ENCODE measurements at places on chromosomes 7 and 10. TPM values are rescaled to one million over a fixed set of nuclear protein-coding genes. Genes with fewer than 3 reads are reported as not detected.

GRCh38 chr10:102467318-102467717, 16.0 kb upstream of the C10orf95 start:
- no peak for DNase-seq

DNA sequence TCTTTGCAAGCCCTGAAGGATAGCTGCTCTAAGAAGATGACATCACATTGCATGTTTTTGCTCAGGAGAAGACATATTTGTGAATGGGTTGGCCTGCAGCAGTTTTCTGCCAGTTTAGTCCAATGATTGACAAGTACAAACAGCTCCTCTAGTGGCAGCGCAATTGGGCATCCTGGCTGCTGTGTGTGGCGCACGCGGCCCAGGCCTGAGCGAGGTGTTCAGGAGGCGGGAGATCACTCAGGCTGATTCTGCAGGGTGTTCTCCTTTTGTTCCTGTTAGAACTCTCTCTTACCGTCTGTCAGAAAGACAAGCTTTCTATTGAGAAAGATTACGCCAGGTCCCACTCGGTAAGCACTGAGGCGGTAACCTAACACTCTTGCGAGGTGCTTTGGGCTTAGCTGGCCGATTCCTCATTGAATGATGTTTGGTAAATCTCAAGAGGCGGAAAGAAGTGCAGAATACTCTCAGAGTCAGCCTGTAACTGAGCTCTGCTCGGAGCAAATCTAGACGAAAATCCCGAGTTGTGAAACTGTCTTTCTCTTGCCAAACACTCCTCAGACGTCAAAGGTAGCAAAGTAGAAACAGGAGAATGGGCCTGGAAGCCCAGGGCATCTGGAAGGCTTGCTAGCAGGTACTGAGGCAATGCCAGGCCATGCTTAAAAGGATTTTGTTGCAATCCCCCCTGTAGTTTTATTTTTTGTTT, 219.2 kb upstream of the BMPER start:
- DNase-seq: peak; percentile 54

GRCh38 chr7:42232275-42232674, 4.7 kb downstream of the GLI3 start:
- DNase-seq: no peak

PON1 gene
- 0.90 TPM for total RNA-seq

GTF2IRD1 gene
- 34.3 TPM for total RNA-seq

ARL3 gene
- 16.9 TPM for total RNA-seq

GRCh38 chr7:87202705-87203104, 16.8 kb downstream of the TMEM243 start:
- DNase-seq: no peak

GRK5 gene
- total RNA-seq: 1.1 TPM

RARRES2 gene
- total RNA-seq: 59.9 TPM

DNA sequence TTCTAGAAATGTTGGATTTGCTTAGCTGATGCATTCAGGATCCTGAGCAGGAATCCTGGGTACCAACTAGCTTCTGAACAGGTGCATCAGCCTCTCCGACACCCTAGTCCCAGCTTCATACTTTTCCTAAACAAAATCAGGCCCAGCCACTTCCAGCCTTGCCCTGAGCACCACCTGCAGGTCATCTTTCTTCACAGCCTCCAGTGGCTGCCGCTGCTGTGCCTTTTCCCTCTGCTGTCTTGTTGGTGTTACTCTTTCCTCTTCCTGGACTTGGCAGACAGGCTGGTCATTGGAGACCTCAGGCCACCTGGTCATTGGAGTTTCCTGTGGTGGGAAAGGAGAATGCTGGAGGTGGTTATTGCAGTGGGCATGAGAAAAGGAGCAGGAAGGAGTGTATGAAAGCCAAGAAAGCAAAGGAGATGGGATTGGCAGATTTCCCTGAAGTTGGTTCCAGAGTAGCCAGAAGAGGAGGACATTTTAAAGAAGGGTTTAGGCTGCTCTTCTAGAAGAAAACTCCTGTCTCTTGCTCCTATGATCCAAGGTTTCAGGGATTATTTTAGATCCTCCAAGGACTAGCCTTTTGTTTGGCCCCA, 48.2 kb upstream of the NFKB2 start:
- DNase-seq: peak; percentile 70

CLRN3 gene
- total RNA-seq: not detected

ADRB1 gene
- 0.13 TPM for total RNA-seq

DNA sequence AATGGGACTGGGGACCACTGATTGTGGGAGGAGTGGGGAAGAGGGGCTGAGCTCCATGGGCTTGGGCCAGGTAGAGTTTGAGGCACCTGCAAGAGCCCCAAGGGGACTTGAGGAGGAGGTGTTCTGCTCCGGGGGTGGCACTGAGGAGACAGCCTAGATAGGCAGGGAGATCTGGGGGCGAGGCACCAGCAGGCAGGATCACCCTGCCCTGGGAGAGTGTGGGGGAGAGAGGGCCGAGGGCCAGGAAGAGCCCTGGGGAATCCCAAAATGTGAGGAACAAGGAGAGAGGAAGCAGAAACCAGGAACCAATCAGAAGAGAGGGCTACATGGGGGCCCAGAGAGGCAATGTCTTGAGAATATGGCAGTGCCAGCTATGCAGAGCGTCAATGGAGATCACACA, 34.6 kb downstream of the LEP start:
- no peak for DNase-seq

ENTPD1 gene
- total RNA-seq: 1.9 TPM

- no peak for DNase-seq
Observed at GRCh38 chr7:122790591-122790990, 87.9 kb upstream of the RNF148 start.

DNA sequence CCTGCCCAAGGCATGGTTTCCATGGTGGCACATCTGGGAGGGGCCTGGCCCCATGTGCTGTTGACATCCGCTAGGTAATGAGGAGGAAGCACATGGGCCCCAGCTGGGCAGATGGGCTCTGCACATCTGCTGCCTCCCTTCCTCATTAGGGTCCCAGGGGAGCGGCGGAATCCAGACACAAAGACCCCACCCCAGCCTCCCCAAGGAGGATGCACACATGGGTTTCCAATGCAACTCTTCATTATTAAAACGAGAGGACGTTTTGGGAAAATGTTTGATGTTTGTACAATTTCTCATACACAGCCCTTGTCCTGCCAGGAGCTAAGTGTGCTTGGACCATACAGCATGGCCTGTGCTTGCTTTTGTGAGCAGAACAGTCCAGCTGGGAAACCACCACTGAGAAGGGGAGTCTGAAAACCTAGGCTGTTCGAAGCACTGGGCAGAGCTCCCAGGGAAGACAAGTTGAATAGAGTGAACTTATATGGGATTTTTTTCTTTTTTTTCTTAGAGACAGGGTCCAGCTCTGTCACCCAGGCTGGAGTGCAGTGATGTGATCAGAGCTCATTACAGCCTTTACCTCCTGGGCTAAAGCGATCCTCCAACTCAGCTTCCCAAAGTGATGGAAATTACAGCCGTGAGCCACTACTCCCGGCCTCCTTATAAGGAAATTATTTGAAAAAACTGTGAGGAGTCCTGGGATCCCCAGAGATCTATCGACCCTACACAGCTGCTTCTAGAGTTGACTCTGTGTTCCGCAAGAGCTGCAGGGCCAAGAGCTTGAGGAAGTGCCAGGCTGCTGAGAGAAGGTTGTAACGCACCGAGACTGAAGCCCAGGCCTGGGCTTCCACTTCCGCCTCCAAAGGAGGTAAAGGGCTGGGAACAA, 23.4 kb downstream of the FAM107B start:
- no peak for DNase-seq

All from H9 (cell line).